Dermis microvascular lymphatic vessel endothelial cell (primary cell): ENCODE measurements at places on chromosomes 7 and 10. TPM values are rescaled to one million over a fixed set of nuclear protein-coding genes. Genes with fewer than 3 reads are reported as not detected.
A peak's percentile ranks its signal among the peaks of the same experiment; 100 is the strongest.

LIPJ gene
- total RNA-seq = not detected in 2 replicates

ZNF107 gene
- total RNA-seq = 1.3 and 2.4 TPM in 2 replicates

RELN gene
- total RNA-seq = 413 and 1,261 TPM in 2 replicates

SYT15B gene
- total RNA-seq = 0.26 and 0.89 TPM in 2 replicates

DNA sequence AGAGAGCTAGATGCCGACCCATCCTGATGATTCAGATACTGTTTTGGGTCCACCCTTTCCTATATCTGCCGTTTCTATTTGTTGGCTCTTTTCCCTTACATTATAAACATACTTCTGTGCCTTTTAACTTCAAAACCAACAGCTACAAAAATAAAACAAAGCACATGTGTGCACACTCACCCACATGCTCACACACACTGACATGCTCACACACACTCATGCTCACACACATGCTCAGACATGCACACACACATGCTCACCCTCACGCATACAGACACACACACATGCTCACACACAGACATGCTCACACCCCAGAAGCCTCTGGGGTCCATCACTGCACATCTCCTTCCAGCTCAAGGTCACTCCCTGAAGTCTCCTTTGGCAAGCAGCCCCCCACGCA lies 88.1 kb downstream of the TCERG1L start:
- no peak for DNase-seq

DNA sequence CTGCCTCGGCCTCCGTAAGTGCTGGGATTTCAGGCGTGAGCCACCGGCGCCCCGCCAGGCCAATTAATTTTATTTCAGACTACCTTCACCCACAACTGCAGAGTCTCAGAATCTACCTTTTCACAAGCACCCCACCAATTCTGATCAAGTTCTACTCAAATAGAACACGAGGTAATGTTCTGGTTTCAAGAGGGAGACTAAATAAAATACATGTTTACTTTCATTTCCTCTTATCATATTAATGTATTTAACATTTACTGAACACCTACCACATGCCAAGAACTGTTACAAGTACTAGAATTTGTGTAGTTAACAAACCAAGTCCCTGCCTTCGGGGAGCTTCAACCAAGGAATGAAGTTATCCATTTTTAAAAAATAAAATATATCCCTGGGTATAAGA lies 25.5 kb upstream of the RGS10 start:
- no peak for DNase-seq

GRCh38 chr7:138890499-138891445 lies 90.4 kb downstream of the KIAA1549 start:
- peak; percentile 35 for DNase-seq

DNA sequence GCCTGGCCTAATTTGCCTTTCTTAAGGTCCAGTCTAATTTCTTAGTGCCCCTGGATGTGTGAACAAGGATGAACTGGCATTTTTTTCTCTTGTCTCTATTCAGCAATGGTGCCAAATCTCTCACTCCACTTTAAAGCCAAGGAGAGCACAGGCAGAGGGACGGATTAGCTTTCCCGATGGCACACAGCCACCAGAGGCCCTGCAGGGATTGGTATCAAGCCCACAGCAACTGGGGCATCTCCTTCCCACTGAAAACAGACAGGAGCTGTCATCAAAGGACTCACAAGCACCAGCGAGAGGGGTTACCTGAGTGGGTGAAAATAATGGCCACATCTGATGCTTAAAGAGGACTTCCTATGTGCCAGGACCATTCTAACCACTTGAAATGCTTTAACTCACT lies 83.1 kb downstream of the ITIH5 start:
- no peak for DNase-seq

GRCh38 chr10:31399631-31400030 lies 80.6 kb downstream of the ZEB1 start:
- no peak for DNase-seq

DNA sequence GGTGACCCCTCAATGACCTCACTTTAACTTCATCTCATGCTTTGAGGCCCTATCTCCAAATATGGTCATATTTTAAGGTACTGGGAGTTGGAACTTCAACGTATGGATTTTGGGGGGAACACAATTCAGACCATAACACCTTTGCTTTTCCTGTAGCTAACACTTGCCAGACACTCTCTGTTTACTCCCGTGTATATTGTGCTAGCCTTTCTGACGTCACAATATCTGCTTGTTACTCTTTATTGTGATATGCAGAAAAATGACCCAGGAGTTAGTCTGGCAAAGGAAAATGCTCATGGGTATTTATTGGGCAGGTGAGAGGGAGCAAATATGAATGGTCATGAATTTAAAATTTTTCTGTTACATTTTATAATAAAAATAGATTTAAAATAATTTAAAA lies 45.7 kb upstream of the KCND2 start:
- no peak for DNase-seq

DNA sequence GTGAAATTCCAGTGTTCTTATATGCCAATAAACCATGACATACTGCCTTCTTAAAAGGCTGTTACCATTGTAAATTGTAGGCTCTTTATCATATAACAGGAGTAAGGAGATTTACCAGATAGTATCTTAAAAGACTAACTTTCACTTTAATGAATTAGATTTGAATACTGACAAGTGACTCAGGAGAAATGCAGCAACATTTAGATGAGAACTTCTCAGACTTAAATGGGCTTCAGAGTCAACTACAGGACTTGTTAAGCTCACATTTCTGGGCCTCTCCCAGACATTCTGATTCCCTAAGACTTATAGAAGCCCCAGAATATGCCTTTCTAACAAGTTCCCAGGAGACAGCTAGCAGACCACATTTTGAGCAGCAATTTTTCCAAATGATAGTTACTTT lies 466.3 kb downstream of the ARL4A start:
- no peak for DNase-seq

GRCh38 chr10:24430591-24430990 lies 221.7 kb downstream of the KIAA1217 start:
- DNase-seq = no peak

DNA sequence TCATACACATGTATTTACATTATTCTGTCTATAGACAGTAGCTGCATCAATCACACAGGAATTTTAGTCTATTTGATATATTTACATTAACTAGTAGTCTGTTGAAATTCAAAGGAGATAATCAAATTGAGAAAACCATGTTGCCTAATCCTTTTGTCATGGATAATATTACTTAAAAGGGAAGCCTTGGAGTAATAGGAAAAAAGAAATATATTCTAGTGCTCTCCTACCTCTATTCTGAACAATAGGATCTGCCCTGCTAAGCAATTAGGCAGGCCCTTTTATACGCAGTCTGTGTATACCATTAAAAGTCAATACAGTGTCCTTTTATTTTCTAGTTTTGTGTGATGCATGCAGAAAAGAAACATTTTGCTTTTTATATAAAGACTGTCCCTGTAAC lies 24.5 kb downstream of the UMAD1 start:
- no peak for DNase-seq

DNA sequence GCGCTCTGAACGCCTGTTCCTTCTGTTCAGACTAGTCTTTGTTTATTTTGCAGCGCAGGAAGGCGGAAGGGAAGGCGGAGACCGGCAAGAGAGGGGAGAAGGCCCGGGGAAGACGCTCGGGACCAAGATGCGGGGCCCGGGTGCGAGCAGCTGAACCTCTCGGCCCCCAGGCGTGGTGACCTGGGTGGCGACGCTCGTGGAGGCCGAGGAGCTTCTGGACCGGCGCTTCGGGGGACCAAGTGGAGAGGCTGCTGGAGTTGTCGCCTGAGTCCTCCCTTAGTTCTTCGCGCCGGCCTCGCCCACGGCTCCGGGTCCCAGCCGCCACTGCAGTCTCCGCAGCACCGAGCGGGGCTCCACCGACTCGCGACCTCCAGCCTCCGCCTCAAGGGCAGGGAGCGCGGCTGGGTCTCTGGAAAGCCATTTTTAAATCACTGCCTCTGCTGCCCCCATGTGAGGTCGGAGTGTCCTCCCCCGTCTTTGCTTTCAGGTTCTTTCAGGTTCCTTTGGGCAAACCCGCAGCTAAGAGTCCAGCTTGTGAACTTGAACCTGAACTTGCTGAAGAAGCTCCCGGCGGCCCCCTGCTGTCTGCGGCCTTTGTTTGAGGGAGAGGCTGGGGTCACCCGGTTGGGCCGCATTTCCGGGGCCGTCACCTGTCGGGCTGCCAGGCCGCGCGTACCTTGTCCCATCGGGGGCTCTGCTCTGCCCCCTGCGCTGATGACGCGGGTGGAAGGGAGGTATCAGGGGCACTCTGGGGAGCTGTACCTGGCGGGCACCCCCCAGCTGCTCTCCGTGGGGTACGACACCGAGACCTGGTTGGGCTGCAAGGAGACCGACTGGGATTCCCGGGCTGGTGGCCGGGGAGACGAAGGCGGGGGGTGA lies 136.0 kb downstream of the KIF20B start:
- peak; percentile 5 for DNase-seq

- DNase-seq = peak; percentile 84
Measured at GRCh38 chr7:120996333-120996987, 7.9 kb downstream of the CPED1 start.
